EL (cell line): ENCODE measurements at places on chromosomes 4 and X.

- DNase-seq: no peak
These were observed 127.0 kb upstream of the DDIT4L start for GRCh38 chr4:100317032-100317864.

DNA sequence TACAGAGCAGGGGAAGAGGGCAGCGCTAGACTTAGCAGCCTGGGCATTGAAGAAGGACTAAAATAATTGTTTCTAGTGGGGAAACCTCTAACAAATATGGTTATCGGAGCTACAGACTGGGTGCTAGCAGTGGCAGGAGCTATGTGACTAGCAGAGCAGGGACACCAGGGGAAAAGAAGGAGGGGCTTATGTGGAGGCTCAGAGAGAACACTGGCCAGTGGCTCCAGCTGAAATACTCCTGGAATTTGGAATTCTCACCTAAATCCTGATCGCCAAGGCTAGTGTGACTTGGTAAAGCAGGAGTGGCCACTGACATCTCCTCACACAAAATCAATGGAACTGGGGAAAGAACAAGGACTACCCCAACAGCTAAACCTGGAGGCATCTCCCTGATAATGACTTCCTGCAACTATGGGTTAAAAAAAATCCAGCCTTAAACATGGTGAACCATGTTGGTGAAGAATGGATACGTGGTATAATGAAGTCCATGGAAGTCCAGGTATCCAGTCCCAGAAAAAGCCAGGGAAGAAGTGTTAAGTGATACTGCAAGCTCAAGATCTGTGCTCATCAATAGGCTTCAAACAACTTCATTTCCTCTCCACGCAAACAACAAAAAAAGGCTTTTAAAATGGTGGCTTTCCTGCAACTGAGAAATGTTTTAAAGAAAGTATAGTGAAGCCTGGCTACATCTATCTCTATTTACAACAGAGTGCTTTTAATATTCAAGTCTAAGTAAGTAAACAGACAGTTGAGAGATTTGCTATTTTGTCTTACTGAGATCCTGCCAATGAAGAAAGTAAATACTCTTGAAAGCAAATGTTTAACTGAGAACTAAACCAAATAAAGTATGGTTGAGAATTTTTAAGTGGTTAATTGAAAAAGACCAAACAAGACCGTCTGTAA is 1.8 kb downstream of the TAPT1 start:
- no peak for DNase-seq

- DNase-seq: no peak
These were observed 1249.4 kb upstream of the DIAPH2 start for GRCh38 chrX:95435198-95435597.

DNA sequence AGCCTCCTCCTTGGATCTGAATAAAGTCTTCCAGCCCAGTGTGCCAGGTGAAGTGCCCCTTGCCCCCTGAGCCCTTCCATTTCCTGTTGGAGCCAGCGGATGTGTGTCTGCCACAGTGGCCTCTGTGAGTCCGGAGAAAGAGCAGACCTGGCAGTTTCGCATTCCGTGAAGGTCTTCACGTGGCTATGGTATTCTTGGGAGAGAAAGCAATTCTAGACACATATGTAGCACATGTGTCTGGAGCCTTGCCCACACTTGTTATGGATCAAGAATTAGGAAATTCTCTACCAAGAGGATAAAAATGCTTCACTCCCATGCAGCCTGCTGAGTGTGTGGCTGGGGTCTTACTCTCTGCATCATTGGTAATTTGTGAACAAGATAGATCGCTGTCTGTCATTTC is 130.9 kb downstream of the REPS2 start:
- no peak for DNase-seq
